ENCODE measurements at places on chromosomes 16 and 17. TPM values are rescaled to one million over a fixed set of nuclear protein-coding genes. Genes with fewer than 3 reads are reported as not detected.

Gene CDC42EP4
- total RNA-seq: 87.9 TPM

Gene COL1A1
- total RNA-seq: 39.9 TPM

Gene ADAM11
- 0.17 TPM for total RNA-seq

Gene ITGAL
- total RNA-seq: 4.0 TPM

Gene TAC4
- total RNA-seq: not detected

Gene ENPP7
- total RNA-seq: not detected

Gene LDHD
- total RNA-seq: 6.0 TPM

Gene C17orf78
- not detected for total RNA-seq

Gene RPUSD1
- 11.3 TPM for total RNA-seq

Gene CA5A
- total RNA-seq: not detected

Gene KCNJ2
- 5.3 TPM for total RNA-seq

Gene MYH2
- not detected for total RNA-seq

Gene PYDC1
- total RNA-seq: not detected

Gene CDR2L
- 8.5 TPM for total RNA-seq

Gene SOX8
- total RNA-seq: not detected

Gene CCT6B
- total RNA-seq: 4.7 TPM

Gene ORC6
- 2.4 TPM for total RNA-seq

Gene TMEM220
- total RNA-seq: 13.8 TPM

Gene TMEM235
- not detected for total RNA-seq

Gene NPIPA3
- not detected for total RNA-seq

Gene SEPTIN12
- not detected for total RNA-seq

Gene ZNF597
- total RNA-seq: 2.0 TPM

Gene LPO
- not detected for total RNA-seq

Gene TBC1D3E
- not detected for total RNA-seq

Gene STAC2
- 0.85 TPM for total RNA-seq

Gene ACSM5
- total RNA-seq: 68.7 TPM

Gene KRTAP2-3
- not detected for total RNA-seq

Gene CNP
- 25.4 TPM for total RNA-seq

Gene PSKH1
- 28.4 TPM for total RNA-seq

Gene RGS11
- 6.8 TPM for total RNA-seq

Gene SOCS1
- 11.7 TPM for total RNA-seq

Gene ABCC12
- total RNA-seq: not detected

Gene LRRC75A
- 2.9 TPM for total RNA-seq

Gene SLC5A10
- 0.19 TPM for total RNA-seq

Gene NAGS
- not detected for total RNA-seq

Gene DRC3
- 0.38 TPM for total RNA-seq

Gene HIGD1B
- not detected for total RNA-seq

Gene CD7
- 1.8 TPM for total RNA-seq

Gene ZMYND15
- total RNA-seq: 1.1 TPM
